ENCODE measurements at places on chromosomes 11 and 22.

- no peak for DNase-seq
These were observed 9.5 kb downstream of the MYH9 start for GRCh38 chr22:36378080-36378868.

GRCh38 chr11:31808721-31809540 lies 2.2 kb downstream of the PAX6 start:
- DNase-seq, result no peak

- no peak for DNase-seq
These were observed 49.1 kb upstream of the CAPRIN1 start for GRCh38 chr11:34002420-34002819.

GRCh38 chr22:37063431-37064420 lies 12.2 kb downstream of the KCTD17 start:
- no peak for DNase-seq

GRCh38 chr11:35662061-35662648 lies 420 bp upstream of the TRIM44 start:
- DNase-seq, result no peak

GRCh38 chr11:8777907-8778767 lies 95.5 kb downstream of the RPL27A start:
- no peak for DNase-seq

DNA sequence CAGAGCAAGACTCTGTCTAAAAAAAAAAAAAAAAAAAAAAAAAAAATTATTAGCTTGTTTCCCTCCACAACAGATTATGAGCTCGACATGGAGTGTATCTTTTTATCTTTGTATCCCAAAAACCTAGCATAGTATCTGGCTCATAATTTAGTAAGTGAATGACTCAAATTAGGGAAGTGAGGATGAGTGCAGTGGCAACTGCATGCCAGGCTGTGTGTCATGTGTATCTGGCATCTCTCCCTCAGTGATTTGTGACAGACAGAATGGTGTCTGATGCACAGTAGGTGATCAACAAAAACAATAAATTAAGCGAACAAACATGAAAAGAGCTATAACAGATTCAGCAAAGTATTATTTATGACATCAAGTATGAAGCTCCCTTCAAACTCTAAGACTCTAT lies 7.2 kb downstream of the STK33 start:
- no peak for DNase-seq
